ENCODE measurements at places on chromosomes 12 and 14.

- DNase-seq = no peak
Measured at GRCh38 chr14:54493293-54493692, 4.5 kb upstream of the GMFB start.

- DNase-seq = no peak
Measured at GRCh38 chr12:121781998-121782979, 11.2 kb downstream of the RHOF start.

GRCh38 chr14:95891742-95892141 is 15.1 kb downstream of the TUNAR start:
- no peak for DNase-seq

DNA sequence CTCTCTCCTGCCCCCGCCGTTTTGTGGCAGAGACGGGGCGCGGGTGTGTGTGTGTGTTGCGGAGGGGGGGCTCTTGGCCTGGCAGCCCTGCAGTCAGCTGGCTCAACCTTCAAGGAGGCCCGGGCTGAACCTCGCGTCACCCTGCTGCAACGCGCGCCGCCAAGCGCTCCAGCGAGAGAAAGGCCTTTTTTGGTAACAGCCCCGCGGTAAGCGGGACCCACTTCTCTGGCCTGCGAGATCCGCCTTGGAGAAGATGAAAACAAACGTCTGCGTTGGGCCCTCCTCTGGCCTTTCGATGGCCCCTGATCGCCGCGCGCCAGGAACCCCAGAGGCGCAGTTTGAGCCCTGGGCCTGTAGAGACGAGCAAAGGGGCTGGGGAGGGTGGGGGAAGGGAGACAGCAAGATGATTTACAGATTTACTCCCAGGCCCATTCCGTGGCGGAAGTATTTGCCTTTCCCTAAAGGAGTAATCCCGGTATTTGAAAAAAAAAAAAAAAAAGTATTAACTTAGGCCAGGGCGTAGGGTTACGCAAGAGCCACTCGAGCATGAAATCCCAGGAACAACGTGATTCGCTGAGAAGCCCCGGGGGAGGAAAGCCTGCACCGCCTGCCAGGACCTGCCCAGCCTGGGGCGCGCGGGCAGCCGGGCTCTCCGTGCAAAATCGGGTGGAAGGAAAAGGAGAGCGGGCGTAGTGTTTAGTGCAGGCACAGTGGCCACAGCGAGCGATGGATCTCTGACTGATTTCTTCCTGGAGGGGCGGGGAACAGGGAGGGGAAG is 4.5 kb upstream of the IRF2BPL start:
- peak; percentile 88 for DNase-seq

GRCh38 chr14:103140316-103141109 is 17.3 kb downstream of the TNFAIP2 start:
- no peak for DNase-seq

- peak; percentile 23 for DNase-seq
Measured at GRCh38 chr12:98645572-98646067, 530 bp downstream of the APAF1 start.

- peak; percentile 32 for DNase-seq
Measured at GRCh38 chr12:43336962-43337555, 214.9 kb downstream of the ADAMTS20 start.

- DNase-seq = no peak
Measured at GRCh38 chr12:108302016-108302402, 37.1 kb downstream of the CMKLR1 start.

DNA sequence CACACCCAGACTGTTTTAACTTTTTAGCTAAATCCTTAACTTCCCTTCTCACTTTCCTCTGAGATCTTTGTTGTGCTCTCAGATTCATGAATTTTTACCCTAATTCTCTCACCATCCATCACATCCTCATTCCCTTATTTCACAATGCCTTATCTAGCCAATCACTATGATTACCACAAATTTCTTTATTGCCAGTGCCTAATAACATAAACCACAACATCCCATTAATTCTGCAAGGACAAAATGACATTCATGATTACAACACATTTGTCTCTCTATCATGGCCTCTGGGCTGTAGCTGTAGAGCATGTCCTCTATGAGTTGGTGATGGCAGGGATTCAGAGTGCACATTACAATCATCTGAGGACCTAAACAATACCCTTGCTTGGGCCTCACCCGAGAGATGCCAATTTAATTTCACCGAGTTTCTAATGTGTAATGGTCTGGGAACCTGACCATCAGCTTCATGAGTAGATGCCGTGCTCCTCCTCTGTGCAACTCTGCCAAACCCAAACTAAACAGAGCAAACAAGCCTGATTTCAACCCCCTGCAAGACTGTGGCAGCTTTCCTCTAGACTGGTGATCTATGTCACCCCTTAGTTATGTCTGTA is 99.3 kb downstream of the SPTSSA start:
- DNase-seq = peak; percentile 69

DNA sequence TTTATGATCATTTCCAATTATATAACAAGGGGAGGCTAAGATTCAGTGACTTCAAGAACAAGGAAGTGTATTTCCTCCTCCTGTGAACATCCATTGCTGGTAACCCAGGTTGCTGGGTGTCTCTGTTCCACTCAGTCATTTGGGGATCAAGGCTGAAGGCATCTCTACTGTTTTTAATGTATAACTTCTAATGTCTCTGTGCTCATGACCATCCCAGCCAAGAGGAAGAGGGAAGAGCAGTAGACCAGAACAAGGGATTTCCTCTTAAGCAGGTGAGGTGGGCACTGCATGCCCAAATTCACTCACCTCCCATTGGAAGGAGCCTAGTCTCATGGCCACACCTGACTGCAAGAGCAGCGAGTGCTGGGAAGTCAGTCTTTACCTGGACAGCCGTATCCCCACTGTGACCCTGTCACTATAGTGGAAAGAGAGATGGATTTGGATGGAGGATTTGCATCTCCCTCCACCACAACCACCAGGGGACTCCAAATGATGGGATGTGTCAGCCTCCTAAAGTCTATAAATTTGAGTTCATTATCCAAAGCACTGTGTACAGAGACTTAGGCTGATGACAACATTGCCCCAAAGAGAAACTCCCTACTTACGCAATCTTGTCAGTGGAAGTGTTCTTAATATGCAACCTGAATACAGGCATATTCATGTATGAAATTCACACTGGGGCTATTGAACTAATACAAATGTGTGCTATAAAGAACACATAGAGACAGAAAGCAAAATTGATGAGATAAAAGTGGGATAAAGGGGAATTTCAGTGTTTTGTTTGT is 368.7 kb downstream of the TMEM132D start:
- no peak for DNase-seq

GRCh38 chr14:82657186-82657675 is 1123.6 kb upstream of the SEL1L start:
- DNase-seq = no peak

GRCh38 chr12:84276215-84276614 is 636.4 kb downstream of the SLC6A15 start:
- DNase-seq = no peak

- no peak for DNase-seq
Measured at GRCh38 chr12:51622564-51622963, 31.5 kb downstream of the SCN8A start.

GRCh38 chr12:29380536-29381523 is at the start of gene ERGIC2:
Gene ERGIC2 (minus strand): TSS chr12:29381172. CDS start chr12:29371633, 9,539 bp downstream.
- DNase-seq = peak; percentile 99

GRCh38 chr12:41402801-41403200 is 214.7 kb downstream of the PDZRN4 start:
- DNase-seq = no peak

- no peak for DNase-seq
Measured at GRCh38 chr12:49863946-49864797, 21.3 kb upstream of the BCDIN3D start.

DNA sequence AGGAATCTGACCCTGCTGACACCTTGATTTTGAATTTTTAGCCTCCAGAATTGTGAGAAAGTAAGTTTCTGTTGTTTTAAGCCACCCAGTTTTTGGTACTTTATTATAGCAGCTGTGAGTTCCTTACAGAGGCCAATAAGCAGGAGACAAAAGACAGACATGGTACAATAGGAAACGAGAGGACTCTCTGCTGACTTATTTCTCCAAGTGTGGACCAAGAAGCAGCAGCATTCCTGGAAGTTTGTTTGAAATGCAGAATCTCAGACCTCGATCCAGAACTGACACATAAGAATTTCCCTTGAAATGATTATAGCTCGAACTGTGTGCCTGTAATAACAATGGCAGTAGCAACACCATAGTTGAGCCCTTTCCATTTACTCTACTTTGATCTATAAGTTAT is 31.9 kb upstream of the LUM start:
- no peak for DNase-seq

DNA sequence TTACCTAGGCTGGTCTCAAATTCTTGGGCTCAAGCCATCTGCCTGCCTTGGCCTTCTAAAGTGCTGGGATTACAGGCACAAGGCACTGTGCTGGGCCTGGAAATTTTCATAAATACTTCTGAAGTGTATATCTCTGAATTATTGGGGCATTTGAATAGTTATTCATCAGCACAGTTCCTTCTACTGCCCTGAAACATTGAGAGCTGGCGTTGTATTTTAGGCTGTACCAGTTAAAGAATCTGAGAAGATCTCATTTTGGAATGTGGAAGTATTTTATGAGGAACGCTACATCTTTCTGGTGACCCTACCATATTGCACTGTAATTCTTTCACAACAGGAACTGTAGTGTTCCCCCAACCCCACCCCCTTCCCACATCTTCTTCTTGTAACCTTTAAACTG is 349.0 kb upstream of the RGS6 start:
- peak; percentile 63 for DNase-seq

DNA sequence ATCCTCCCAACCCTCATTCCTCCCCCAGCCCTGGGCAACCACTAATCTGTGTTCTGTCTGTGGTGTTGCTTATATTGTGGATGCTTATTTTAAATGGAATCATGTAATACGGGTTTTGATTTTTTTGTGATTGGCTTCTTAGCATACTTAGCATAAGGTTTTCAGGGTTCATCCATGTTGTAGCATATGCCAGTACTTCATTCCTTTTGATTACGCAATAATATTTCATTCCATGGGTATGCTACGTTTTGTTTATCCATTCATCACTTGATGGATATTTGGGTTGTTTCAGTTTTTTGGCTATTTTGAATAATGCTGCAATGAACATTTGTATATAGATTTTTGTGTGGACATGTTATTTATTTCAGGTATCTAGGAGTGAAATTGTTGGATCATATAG is 82.9 kb downstream of the TSPAN9 start:
- no peak for DNase-seq

GRCh38 chr14:90774316-90774715 is 41.9 kb downstream of the TTC7B start:
- no peak for DNase-seq

GRCh38 chr12:27820564-27820963 is 40.5 kb upstream of the MANSC4 start:
- no peak for DNase-seq
